Muscle of back (tissue), 13 donors: ENCODE measurements at places on chromosomes 5 and 9.
A peak's percentile ranks its signal among the peaks of the same experiment; 100 is the strongest.

DNA sequence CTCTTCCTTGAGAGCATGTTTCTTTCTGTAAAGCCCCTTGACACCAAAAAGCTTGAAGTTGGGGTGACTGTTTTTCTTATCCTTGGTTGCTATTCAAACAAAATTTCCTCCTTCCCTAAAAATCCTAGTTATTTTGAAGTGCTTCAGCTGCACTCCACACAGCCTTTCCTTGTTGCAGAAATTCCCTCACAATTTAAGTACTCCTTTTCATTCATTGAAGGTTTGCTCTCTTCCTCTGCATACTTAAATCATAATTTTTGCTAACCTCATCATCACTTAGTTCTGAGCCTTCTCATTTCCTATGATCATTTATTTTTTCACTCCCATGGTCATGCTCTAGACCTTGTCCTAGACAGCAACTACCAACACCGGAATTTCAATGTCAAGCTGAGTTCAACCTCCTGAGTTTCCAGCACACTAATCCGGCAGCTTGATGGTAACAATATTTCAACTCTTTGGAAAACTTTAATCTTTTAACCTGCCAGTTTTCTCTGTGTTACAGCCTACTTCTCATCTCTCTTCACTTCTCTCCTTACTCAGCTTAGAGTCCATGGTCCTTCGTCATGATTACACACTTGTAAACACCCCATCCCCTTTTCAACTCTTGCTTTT, 78.7 kb upstream of the ACTBL2 start:
- DNase-seq: no peak

DNA sequence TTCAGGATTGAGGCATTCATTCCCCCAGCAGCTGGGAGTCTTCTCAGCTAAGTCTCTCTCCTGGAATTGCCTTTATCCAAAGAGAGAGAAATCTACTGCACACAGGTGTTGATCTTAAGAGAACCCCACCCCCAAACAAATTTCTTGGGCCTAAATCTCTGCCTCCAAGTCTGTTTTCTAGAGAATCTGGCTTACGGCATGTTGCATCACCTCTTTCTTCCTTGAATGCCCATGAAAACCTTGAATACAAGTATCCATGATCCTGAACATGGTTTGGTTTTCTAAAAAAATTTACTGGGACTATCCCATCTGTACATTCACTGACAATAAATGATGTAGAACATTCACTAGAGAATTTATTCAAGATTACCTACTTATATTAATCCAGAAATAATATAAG, 401.6 kb downstream of the PDE4D start:
- DNase-seq: no peak

DNA sequence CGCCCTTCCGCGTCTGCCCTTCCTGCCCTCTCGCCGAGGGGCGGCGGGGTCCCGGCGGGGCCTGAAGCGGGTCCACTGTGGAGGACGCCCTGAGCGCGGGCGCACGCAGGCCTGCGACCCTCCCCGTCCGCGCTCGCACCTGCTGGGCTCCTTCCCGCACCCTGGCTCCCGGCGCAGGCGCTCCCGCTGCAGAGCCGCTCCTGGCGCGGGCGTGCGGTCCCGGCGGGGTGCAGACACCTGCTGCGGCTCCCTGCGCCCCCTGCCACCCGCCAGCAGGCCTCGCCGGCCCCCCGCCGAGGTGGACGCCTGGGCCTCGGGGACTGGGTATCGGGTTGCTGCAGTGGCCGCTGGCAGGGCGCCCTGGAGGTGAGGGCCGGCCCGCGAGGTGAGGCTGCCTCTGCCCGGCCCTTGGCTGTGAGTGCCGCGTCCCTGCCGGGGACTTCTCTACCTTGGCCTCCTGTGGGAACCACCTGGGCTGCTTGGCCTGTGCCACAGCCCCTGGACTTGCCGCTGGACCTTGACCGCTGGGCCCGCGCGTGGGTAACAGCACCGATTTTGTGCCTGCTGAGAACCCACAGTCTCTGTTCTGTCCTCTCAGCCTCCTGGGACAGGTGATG, 627 bp downstream of the ARRDC1 start:
- no peak for DNase-seq

GRCh38 chr9:136278894-136279293, 25.0 kb downstream of the CCDC187 start:
- no peak for DNase-seq

- no peak for DNase-seq
These were observed 113.4 kb upstream of the CTSL start for GRCh38 chr9:87612536-87612935.

DNA sequence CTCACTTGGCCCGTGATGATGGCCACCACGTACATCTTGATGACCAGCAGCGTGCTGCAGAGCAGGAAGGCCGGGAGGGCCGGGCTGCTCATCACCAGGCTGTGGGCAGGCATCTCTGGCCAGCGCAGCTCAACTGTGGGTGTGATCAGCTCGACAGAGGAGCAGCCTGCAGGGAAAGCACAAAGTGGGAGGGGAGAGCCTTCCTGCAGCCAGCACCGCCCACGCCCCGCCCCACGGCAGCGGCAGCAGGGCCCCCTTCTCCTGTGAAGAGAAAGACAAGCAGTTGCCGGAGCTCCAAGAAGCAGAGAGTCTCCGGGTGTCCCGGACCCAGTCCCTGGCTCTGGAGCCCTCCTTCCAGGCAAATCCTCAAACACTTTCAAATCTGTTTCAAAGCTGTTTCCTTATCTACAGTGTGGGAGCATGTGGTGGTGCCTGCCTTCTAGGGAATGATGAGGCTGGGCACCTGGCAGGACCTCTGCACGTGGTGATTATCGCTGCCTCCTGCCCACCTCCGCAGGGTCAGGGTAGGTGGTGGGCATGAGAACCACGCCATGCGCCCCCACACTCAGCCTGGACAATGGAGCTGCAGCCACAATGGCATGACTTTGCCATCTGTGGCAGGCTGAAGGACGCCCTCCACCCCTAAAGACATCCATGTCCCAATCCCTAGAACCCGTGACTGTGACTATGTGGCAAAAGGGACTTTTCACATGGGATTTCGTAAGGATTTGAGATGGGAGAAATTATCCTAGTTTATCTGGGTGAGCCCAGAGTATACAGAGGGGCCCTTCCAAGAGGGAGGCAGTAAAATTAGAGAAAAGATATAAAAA, at the start of gene PTGES:
Gene PTGES (minus strand): TSS at position 143 of the 830 bp plus-strand sequence. CDS start 30 bp downstream, at position 113.
- DNase-seq: peak; percentile 84

DNA sequence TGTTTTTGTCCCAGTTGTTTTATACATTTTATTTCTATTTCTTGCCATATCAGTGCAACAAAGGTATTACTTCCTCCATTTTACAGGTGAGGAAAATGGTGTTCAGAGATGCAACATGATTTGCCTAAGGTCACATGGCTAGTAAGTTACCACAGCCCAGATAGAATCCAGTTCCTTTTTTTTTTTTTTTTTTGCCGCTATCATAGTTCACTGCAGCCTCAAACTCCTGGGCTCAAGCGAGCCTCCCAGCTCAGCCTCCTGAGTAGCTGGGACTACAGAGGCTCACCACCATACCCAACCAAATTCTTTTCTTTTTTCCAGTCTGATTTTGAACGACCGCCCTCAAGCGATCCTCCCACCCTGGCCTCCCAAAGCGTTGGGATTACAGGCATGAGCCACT, 480 bp upstream of the CCDC69 start:
- no peak for DNase-seq

GRCh38 chr9:99822806-99823591, 1.3 kb downstream of the NR4A3 start:
- peak; percentile 38 for DNase-seq

GRCh38 chr9:91117959-91118703, 243.6 kb downstream of the AUH start:
- DNase-seq: peak; percentile 86

DNA sequence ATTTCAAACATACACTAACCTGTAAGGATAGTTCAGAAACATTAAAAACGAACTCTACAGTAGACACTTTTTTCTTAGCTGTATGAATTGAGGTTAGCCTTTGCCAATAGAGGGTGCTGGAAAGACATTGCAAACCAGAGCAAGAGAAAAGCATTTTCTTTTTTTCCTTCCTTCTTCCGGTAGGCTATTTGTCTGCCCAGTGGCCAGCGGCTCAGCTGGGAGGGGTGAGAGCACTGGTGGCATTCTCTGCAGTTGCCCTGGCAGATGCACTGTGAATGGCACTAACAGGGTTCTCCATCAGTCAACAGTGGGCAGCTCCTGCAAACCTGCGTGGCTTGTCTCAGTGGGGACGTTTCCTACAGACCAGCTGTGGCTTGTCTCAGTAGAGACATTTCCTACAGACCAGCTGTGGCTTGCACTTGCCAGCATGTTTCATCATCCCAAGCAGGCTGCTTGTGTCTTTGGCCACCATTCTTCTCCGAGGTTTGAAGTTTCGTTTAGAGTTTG, 984.5 kb upstream of the CDH18 start:
- DNase-seq: peak; percentile 72

DNA sequence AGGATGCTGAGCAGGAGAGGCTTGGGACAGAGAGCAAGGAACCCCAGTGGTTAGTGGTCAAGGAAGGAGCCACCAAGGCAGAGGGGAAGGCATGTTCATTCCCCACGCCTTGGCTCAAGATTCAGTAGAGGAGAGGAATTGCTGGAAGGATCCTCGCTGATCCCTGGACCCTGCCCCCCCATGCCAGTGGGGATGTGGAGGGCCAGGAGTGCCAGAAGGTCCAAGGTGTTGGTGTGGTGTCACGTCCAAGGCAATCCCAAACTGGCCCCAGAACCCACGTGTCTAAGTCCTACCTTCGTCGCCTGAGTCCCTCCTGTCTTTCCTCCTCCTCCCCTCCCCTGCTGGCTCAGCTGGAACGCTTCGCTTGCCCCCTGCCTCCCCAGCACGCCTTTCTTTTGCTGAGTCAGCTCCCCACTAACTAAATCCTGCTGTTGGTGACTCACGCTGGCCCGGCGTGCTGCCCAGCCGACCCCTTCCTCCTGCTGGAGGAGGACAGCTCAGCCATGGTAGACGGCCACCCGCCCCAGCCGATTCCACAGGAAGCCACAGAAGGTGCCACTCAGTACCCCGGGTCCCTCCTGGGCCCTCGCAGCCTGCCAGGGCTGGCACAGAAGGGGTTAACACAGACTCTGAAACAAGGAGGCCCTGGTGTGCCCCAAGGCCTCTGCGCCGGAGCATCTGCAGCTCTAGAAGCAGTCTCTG, 37.6 kb upstream of the ORM1 start:
- peak; percentile 91 for DNase-seq

DNA sequence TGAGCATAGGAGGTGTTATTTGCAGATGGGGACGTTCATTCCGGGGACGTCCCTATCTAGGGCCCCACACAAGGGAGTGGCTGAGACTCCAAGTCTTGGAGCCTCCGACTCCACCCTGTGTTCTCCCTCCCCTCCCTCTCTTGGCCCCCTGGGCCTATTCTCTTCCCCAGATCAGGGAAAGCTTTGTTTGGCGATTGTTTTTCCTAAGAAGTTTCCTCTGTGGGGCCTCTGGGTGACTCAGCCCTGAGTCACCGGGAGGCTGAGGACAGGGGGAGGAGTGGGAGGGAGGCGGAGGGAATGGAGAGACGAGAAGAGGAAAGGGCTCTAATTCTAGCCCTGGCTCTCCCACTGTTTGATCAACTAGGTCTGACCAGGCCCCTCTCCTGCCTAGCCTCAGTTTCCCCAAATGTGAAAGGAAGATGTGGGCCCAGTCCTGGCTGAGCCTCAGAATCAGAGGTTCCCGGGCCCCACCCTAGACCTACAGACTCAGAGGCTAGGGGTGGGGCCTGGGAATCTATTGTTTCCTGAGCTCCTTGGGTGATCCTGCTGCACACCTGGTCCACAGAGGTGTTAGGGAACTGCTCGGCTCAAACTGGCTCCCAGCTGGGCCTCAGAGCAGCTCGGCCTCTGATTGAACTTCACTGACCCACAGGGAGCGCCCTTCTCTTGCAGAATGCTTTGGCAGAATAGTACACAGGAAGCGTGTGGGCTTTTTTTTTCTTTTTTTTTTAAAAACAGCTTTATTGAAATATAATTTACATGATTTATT, 19.2 kb downstream of the GSN start:
- peak; percentile 90 for DNase-seq
